Activated T-cell treated with anti-CD3 and anti-CD28 coated beads, Interleukin-2, amount 50 U/mL, for 72 hours (primary cell): ENCODE measurements at places on chromosomes 3 and 15.
A peak's percentile ranks its signal among the peaks of the same experiment; 100 is the strongest.

- DNase-seq = peak; percentile 59
Measured at GRCh38 chr3:47016934-47017435, 37.5 kb downstream of the NBEAL2 start.

GRCh38 chr3:154954757-154955156 lies 125.4 kb upstream of the MME start:
- no peak for DNase-seq

- no peak for DNase-seq
Measured at GRCh38 chr3:139465636-139466035, 10.7 kb downstream of the RBP2 start.

GRCh38 chr15:76866716-76867321 lies 38.3 kb downstream of the SCAPER start:
- DNase-seq = peak; percentile 6

DNA sequence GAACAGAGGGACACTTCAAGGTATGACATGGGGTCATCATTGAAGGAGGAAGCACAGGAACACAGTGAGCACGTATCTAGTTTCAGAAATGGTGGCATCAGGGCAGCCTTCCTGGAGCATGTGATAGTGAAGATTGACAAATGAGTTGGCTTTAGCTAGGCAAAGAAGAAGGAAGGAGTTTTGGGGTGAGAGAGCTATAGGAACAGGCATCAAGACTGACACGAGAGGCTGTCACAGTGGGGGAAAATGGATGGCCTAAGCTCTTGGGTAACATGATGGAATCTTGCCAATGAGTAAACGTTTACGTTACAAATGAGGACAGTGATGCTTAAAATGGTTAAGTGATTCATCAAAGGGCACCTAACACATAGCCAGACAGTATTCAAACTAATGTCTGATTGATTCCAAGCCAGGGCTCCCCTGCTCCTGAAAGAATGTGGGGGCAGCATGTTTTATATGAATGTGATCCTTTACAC lies 23.1 kb upstream of the GPR171 start:
- DNase-seq = peak; percentile 46

DNA sequence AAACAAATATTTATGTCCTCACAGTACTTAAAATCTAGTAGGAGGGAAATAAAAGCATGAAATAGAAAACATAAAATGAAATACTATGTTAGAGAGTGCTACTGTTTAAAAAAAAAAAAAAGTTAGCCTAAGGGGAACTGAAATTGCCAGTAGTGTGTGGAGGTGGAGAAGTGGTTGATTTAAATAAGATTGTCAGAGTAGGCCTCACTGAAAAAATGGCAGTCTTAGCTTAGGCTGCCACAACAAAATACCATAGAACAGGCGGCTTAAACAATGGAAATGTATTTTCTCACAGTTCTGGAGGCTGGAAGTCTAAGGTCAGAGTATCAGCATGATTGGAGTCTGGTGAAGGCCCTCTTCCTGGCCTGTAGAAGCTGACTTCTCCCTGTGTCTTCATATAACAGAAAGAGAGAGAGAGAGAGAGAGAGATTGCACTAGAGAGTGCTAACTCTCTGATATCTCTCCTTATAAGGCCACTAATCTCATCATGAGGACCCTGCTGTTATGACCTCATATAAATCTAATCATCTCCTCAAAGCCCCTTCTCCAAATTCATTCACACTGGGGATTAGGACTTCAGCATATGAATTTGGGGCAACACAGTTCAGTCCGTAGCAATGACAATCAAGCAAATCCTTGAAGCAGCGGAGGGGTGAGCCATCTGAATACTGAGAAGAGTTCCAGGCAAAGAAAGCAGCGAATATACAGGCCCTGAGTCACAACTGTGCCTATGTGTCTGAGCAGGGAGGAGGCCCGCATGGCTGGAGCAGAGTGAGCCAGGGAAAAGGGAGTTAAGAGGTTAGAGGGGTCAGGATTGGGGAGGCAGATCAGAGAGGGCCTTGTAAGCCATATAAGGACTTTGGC lies 23.6 kb upstream of the LRRC34 start:
- DNase-seq = no peak

GRCh38 chr3:176651622-176652021 lies 545.7 kb downstream of the TBL1XR1 start:
- DNase-seq = no peak

DNA sequence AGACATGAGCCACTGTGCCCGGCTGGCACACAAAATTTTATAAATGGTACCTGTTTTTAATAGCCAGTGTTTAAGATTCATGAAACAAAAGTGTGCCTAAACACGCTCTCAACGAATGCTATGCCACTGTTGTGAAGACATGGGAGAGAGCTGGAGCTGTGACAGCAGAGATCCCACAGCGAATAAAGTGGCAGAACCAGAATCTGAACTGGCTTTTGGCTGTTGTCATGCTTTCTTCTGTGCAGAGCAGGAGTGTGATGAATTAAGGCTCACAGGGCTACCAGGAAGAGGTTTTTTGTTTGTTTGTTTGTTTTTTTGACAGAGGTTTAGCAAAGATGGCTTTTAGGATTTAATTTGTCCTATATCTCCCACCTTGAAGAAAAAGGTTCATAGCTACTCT lies 14.5 kb downstream of the PTPRG start:
- no peak for DNase-seq

DNA sequence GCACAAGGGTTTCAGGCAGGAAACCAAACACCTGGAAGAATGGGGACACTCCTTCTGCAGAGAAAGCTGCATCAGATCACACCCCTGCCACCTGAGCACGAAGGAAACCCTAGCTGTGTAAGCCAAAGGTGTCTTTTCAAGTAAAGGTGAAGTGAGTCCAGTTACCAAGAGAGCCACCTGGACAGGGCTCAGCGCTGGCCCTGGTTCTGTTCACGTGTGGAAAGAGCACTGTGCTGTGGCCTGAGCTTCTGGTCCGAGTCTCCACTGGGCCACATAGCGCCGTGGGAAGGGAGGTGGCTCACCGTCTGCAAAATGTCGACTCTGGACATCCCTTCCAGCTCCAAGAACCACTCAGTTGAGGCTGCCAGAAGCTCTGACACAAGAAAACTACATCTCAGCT lies 151.1 kb downstream of the ADAMTS17 start:
- no peak for DNase-seq

DNA sequence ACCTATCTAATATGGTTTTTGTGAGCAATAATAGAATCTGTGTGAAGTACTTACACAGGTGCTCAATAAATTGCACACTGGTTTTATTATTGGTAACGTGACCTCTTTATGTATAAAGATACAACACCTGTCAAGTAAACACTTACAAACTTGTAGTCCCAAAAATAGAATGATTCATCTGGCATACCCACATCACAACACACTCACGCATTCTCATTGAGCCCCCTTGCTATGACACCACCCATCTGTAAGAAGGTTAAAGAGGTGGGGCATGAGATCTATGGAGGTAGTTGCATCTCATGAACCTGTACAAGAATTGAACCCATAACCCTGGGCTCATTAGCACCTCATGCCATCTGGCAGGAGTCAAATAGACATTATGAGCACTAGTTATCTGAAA lies 134.9 kb upstream of the THBS1 start:
- DNase-seq = no peak

DNA sequence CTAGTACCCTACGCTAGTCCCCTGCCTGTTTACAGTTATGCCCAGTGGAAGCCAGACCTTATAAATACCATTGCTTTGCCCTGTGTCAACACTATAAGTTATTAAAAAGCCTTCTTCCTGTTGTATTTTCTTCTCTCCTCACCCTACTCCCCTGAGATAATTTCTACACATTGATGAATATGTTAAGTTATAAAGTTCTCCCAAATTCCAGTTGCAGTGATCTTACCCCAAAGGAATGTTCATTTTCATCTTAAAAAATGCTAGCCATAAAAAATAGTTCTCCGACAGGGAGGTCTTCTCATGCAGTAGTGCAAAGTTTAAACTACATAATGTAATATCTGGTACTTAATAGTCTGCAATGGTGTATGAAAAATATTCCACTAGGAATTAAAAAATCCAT lies 58.6 kb downstream of the MAP2K5 start:
- no peak for DNase-seq

GRCh38 chr3:66179793-66180192 lies 41.0 kb upstream of the SLC25A26 start:
- DNase-seq = no peak

DNA sequence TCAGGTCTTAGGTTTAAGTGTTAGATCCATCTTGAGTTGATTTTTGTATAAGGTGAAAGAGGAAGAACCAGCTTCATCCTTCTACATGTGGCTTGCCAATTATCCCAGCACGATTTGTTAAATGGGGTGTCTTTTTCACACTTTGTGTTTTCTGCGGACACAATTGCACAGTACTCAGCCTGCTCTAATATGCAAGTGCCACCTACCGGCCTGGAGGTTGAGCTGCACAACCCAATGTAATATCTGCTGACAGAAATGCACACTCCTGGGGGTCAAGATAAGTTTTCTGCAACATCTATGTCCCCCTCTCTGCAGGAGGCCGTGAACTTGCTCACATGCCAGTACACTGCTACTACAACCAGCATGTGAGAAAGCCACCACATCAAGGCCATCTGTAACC lies 791.9 kb upstream of the ROBO1 start:
- no peak for DNase-seq

GRCh38 chr3:198043119-198043518 lies 83.1 kb downstream of the LMLN start:
- no peak for DNase-seq

DNA sequence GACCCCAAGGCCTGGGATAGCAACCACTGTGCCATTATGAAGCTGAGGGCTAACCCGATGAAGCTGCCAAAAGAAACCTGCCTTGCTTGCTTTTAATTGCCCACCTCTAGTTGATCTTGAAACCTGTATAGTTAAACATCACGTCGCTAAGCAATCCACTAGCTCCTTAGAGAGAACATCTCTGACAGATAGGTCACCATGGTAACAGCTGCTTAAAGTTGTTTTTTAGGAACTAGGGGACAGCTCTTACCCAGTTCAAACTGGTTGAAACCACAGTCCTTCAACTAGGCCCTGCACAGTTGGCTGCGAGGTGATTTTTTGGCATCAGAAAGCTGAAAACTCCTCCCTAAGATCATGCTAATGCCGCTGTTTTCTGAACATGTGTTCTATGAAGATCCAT lies 135.7 kb downstream of the EBLN2 start:
- DNase-seq = no peak

- DNase-seq = no peak
Measured at GRCh38 chr3:46127503-46127902, 80.6 kb downstream of the CCR1 start.

DNA sequence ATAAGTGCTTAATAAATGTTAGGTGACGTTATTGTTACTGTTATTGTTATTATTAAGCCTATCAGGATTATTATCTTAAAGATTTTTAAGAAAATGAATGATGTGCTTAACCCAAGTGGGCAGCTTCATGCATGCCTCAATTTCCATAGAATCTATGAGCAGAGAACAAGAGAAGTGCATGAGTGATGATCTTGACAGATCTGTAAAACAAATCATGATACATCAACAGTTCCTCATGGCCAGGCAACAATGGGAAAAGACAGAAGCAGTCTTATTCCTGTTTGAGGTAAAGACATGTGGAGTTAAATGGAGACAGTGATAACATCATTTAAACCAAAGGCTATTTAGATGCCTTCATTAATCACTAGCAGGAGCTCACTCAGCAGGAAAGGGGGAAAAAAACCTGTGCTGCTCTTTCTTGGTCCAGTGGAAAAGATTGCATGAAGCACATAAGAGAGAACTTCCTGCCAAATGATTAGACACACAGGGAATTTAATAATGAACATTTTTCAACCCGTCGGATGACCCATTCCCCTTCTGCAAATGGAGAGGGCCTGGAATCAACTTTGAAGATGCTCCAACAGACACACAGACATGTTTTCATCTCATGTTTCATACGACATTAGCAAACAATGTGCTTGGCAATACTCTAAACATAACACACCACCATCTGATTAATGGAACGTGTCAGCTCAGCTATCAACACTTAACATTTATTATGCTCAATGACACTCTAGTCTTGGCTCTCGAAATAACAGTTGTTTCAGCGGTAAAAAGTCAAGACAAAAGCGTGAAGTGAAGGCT lies 212.2 kb upstream of the LRRN1 start:
- no peak for DNase-seq

DNA sequence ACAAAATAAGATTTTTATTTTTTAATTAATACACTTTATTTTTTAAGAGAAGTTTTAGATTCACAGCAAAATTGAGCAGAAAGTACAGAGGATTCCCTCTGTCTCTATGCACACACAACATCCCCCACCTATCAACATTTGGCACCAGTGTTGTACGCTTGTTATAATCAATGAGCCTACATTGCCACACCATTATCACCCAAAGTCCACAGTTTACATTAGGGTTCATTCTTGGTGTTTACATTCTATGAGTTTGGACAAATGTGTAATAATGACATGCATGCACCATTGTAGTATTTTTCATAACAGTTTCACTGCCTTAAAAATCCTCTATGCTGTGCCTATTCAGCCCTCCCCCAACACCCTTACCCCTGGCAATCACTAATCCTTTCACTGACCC lies 51.3 kb upstream of the TTBK2 start:
- DNase-seq = no peak

DNA sequence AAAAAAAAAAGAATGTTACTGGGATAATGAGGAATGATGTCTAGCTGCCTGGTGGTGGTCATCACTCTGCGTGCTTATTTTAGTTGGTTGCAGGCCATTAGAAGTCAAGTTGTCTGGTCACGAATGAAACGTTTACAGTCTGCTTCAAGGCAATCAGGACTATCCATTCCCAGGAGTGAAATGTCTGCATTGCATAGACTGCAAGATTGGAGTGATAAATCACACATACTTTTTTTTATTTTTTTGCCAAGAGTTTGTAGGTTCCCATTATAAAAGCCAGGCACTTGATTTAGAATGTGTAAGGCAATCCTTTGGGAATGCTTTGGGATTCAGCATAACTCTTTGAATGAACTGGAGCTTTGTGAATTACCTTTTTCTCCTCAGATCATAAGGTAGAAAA lies 132.3 kb downstream of the STAC start:
- no peak for DNase-seq

DNA sequence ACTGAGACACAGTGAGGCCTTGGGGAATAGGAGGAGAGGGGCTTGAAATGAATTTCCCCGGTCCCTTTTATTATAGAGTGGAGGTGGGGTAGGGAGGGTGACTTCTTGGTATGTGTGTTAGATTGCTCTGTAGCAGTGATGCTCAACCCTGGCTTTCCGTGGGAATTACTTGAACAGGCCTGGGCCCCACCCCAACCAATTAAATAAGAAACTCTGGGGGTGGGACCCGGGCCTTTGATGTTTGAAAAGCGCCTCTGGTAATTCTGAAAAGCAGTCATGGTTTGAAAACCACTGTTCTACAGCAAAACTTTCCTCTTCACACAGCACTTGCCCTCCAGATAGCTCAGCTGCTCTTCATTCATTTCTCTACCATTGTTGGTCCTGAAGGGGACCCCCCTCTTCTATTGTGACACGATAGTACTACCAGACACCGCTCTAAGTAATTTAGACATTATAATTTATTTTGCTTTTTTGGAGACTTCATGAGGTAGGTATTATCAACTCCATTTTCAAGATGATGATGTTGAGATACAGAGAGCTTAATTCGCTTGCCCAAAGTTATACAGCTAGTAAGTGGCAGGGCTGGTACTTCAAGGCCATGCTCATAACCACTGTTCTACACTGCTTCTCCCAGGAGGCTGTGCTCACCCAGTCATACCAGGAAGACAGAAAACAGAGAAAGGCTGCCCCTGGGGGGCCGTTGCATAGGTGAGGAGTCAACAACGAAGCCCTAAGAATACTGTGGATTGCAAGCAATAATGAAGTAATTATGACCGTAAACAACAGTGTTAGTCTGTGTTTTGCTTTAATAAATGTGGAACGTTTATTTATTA lies 176.2 kb downstream of the PEX5L start:
- peak; percentile 8 for DNase-seq
